ENCODE measurements at places on chromosomes 4 and X. TPM values are rescaled to one million over a fixed set of nuclear protein-coding genes. Genes with fewer than 3 reads are reported as not detected.
A peak's percentile ranks its signal among the peaks of the same experiment; 100 is the strongest.

GRCh38 chr4:182531555-182532162 is 288.5 kb downstream of the TENM3 start:
- no peaks in the 10 kb centered on the region for H3K27me3 ChIP-seq
- DNase-seq: no peak
- H3K4me3 ChIP-seq: no peak overlapping the region
- H3K36me3 ChIP-seq: no peaks in the 10 kb centered on the region

DNA sequence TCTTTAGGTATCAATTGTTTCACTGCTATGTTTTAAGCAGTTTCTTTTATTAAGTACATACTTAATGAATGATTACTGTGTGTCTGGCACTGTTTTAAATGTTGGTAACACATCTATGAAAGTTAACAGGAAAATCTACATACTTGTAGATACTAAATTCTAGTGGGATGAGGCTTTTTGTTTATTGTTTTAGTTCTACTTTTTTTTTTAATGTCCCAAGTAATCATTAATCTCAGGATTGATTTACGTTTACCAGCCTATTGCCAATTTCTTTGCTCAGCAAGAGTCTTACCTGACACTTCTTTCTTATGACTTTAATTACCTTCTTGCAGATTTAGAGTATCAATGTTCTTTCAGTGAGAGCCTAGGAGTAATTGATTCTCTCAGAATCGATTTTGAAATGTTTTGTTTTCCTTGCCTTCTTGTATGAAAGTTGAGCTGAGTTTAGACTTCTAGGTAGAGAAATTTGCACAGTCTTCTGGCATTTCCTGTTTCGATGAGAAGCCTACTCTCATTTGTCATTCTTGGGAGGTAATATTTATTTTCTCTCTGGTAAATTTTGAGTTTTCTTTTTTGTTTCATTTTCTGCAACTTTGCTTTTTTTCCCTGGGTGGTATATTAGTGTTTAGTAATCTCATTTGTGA is 235.2 kb upstream of the ANKRD50 start:
- H3K27ac ChIP-seq: no peak overlapping the region
- no peaks in the 10 kb centered on the region for H3K4me1 ChIP-seq
- no peaks in the 10 kb centered on the region for H3K27me3 ChIP-seq
- no peaks in the 10 kb centered on the region for H3K36me3 ChIP-seq

- no peak overlapping the region for H3K27ac ChIP-seq
- no peaks in the 10 kb centered on the region for H3K36me3 ChIP-seq
- DNase-seq: no peak
These were observed 1624.8 kb upstream of the TENM3 start for GRCh38 chr4:180618396-180618795.

- H3K27ac ChIP-seq: no peak overlapping the region
- H3K4me1 ChIP-seq: no peaks in the 10 kb centered on the region
- no peaks in the 10 kb centered on the region for H3K27me3 ChIP-seq
- no peak overlapping the region for H3K4me3 ChIP-seq
- DNase-seq: no peak
These were observed 47.9 kb downstream of the HELT start for GRCh38 chr4:185066179-185066578.

GRCh38 chrX:9997524-9997923 is 30.4 kb downstream of the CLDN34 start:
- no peak overlapping the region for H3K27ac ChIP-seq
- H3K27me3 ChIP-seq: no peaks in the 10 kb centered on the region
- no peaks in the 10 kb centered on the region for H3K36me3 ChIP-seq
- H3K4me3 ChIP-seq: no peak overlapping the region

GRCh38 chr4:119165767-119166166 is 30.1 kb downstream of the MYOZ2 start:
- no peak overlapping the region for H3K4me3 ChIP-seq
- no peak for DNase-seq
- H3K4me1 ChIP-seq: no peaks in the 10 kb centered on the region

GRCh38 chr4:139761461-139761860 is 95.8 kb downstream of the MGST2 start:
- H3K36me3 ChIP-seq: no peaks in the 10 kb centered on the region
- H3K27me3 ChIP-seq: no peaks in the 10 kb centered on the region
- no peaks in the 10 kb centered on the region for H3K4me1 ChIP-seq
- H3K27ac ChIP-seq: no peak overlapping the region
- no peak for DNase-seq

- H3K27me3 ChIP-seq: no peaks in the 10 kb centered on the region
- H3K27ac ChIP-seq: no peak overlapping the region
- DNase-seq: no peak
- no peak overlapping the region for H3K4me3 ChIP-seq
- H3K36me3 ChIP-seq: no peaks in the 10 kb centered on the region
These were observed 72.5 kb downstream of the CNGA2 start for GRCh38 chrX:151806967-151807540.

- no peak overlapping the region for H3K4me3 ChIP-seq
- H3K27ac ChIP-seq: no peak overlapping the region
- H3K27me3 ChIP-seq: peaks cover 13% of the 10 kb centered on the region
These were observed 132.5 kb upstream of the NHS start for GRCh38 chrX:17242470-17242869.

- DNase-seq: no peak
- peak overlapping the region; percentile 73 for H3K4me3 ChIP-seq
- H3K27me3 ChIP-seq: no peaks in the 10 kb centered on the region
- H3K36me3 ChIP-seq: no peaks in the 10 kb centered on the region
These were observed 548 bp downstream of the TMEM164 start for GRCh38 chrX:110003167-110004156.

GRCh38 chrX:2549876-2550275 is 49.1 kb upstream of the DHRSX start:
- no peaks in the 10 kb centered on the region for H3K4me1 ChIP-seq
- H3K27ac ChIP-seq: no peak overlapping the region
- H3K4me3 ChIP-seq: no peak overlapping the region
- H3K36me3 ChIP-seq: no peaks in the 10 kb centered on the region

GRCh38 chrX:37765507-37765906 is 14.4 kb upstream of the CYBB start:
- no peaks in the 10 kb centered on the region for H3K4me1 ChIP-seq
- no peak for DNase-seq
- no peak overlapping the region for H3K27ac ChIP-seq
- no peaks in the 10 kb centered on the region for H3K27me3 ChIP-seq
- H3K4me3 ChIP-seq: no peak overlapping the region

DNA sequence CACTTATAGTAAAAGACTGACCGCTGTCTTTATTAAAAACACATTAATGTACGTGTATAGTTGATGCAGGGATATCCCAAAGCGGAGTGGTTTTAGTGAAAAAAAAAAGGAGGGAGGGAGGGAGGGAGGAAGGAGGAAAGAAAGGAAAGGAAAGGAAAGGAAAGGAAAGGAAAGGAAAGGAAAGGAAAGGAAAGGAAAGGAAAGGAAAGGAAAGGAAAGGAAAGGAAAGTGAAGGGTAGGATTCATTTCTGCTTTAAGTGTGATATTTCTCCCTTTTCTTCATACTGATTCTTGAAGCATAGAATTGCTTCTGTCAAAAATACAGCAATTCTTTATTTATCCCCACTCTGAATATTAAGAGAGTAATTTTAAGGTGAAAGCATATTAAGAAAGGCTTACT is 504.9 kb downstream of the PPP4R3C start:
- no peak overlapping the region for H3K27ac ChIP-seq
- H3K4me1 ChIP-seq: no peaks in the 10 kb centered on the region
- DNase-seq: no peak

DNA sequence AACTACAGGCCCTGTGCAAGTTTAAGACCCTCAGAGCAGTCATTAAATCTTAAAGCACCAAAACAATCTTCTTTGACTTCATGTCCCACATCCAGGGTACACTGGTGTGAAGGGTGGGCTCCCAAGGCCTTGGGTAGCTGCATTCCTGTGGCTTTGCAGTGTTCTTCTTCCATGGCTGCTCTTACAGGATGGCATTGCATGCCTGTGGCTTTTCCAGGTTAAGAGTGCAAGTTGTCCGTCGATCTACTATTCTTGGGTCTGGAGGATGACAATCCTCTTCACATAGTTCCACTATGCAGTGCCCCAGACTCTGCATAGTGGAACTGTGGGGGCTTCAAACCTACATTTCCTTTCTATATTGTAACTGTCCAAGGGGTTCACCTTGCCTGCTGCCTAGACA is 494.5 kb downstream of the CFAP47 start:
- H3K4me1 ChIP-seq: no peaks in the 10 kb centered on the region
- no peaks in the 10 kb centered on the region for H3K36me3 ChIP-seq
- peaks cover 4% of the 10 kb centered on the region for H3K27me3 ChIP-seq
- H3K27ac ChIP-seq: no peak overlapping the region

GRCh38 chr4:119212964-119213606 is 572 bp downstream of the USP53 start:
- peak overlapping the region; percentile 92 for H3K4me3 ChIP-seq
- peaks cover 4% of the 10 kb centered on the region for H3K4me1 ChIP-seq
- DNase-seq: peak; percentile 74

DNA sequence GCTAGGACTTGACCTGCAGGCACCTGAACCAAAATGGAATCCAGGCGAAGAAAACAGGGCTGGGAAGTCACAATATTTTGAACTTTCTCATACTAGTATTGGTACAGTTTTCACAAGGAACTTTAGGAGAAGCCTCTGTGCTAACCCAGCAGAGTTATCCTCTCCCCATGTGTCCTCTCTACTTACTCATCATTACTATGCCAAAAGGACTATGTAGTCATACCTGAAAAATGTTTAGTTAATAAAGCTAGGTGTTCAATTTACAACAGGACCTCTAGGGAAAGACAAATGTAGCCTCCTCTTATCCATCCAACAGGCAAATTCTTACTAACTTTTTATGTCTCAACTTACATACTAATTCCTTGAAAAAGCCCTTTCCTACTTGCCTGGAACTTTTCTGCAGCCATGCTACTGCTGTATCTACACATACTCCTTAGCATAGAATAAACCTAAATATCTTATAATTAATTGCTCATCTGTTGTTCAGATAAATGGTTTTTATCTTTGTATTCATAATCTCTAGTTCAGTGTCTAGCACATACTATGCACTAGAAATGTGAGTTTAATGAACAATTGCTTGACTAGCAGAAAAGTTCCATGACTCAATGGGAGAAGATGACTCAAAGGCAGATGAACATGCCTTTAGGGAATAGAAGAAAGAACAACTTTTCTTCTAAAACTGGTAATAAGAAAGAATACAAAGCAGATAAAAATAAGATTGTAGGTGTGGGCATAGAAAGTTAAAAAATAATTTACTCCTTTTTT is 215.5 kb upstream of the VEGFC start:
- DNase-seq: no peak
- no peak overlapping the region for H3K27ac ChIP-seq
- no peaks in the 10 kb centered on the region for H3K27me3 ChIP-seq
- no peaks in the 10 kb centered on the region for H3K4me1 ChIP-seq
- H3K36me3 ChIP-seq: no peaks in the 10 kb centered on the region

GRCh38 chr4:173531086-173531965 is 1.3 kb upstream of the HAND2 start:
- no peaks in the 10 kb centered on the region for H3K4me1 ChIP-seq
- DNase-seq: no peak
- peaks cover 90% of the 10 kb centered on the region for H3K27me3 ChIP-seq
- H3K36me3 ChIP-seq: no peaks in the 10 kb centered on the region
- H3K27ac ChIP-seq: no peak overlapping the region

- no peaks in the 10 kb centered on the region for H3K4me1 ChIP-seq
- no peak for DNase-seq
- H3K27ac ChIP-seq: no peak overlapping the region
These were observed 360.7 kb downstream of the PCDH7 start for GRCh38 chr4:31080887-31081286.

DNA sequence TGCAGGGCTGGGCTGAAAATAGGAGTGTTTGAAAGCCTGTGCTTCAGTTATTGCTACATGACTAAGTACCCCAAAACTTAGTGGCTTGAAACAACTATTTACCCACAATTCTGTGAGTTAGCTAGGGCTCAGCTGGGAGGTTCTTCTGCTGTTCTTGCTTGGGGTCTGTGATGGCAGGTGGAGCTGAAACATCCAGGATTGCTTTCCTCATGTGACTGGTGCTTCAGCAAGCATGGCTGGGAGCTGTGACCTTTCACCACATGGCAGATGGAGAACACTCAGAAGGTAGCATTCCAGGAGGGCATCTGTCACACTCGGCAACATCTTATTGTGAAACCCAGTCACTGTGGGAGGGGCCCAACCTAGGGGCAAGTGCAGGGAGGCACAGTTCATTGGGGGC is 57.0 kb upstream of the TBC1D14 start:
- no peak for DNase-seq
- H3K4me3 ChIP-seq: no peak overlapping the region
- no peaks in the 10 kb centered on the region for H3K4me1 ChIP-seq
- H3K27ac ChIP-seq: no peak overlapping the region

The SPANXA2 gene
- total RNA-seq: not detected

The CENPVL1 gene
- total RNA-seq: not detected

The PTPN13 gene
- 36.3 TPM for total RNA-seq

The FAM236C gene
- not detected for total RNA-seq

The TRAM1L1 gene
- total RNA-seq: 3.1 TPM

The NXF2 gene
- total RNA-seq: not detected

The TCEANC gene
- total RNA-seq: 7.8 TPM

The CSN1S1 gene
- 1.0 TPM for total RNA-seq

The SYNPO2 gene
- 90.1 TPM for total RNA-seq
